ENCODE measurements at places on chromosomes 3 and 15.

- DNase-seq, result no peak
Measured at GRCh38 chr3:75048650-75049049, 434.2 kb upstream of the CNTN3 start.

GRCh38 chr3:169327546-169328356, 335.8 kb downstream of the MECOM start:
- no peak for DNase-seq

DNA sequence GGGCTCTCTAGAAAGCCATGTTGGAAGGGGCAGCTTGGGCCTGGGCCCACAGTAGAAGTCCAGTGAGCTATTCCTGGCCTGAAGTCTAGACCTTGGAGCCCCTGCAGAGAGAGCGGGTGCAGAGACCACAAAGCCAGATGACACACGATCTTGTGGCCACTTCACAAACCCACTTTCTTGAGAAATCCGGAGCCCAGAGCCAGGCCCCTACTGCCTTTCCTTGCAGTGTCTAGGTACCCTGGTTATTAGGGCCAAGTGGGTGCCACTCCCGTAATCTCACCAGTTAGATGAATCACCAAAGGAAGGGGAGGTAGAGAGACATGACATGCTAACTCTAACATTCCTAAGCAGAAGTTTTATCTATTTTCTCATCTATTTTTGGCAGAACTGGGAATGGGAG, 72.5 kb upstream of the ADAMTSL3 start:
- DNase-seq, result no peak

- DNase-seq, result no peak
Measured at GRCh38 chr3:5388091-5388490, 200.6 kb downstream of the EDEM1 start.

DNA sequence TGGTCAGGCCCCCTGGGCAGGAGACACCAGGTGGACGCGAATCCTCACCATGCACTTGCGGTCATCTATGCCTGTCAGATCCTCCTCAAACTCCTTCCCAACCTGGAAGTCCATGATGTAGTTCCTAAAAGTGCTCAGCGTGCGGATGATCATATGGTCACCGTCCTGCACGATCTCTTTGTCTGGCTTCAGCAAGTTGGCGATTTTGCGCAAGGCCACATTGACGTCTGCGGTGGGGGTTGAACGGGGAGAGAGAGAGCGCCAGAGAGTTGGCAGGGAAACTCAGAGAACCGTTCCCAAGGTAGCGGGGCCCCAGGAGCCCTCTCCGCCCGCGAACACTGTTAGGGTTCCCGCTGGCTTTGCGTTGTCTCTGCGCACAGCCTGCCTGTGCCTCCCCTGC, 809 bp downstream of the RBP1 start:
- DNase-seq, result no peak

DNA sequence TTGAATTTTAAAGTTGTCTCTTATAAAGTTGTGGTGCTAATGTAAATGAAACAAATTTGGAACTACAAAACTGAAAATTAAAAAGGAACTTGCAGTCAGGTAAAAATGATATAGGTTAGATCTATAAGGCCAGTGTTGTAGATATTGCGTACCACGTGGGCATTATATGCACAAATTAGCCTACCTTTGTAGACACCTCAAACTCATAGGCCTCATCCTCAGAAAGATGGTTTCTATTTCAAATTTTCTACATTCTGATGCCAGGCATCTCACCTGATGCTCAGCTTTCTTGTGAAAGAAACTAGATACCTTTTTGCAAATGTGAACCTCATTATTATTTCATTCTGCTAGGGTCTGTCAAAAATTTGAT, 25.6 kb downstream of the TMEM207 start:
- DNase-seq, result no peak

GRCh38 chr3:140166861-140167599, 232.0 kb downstream of the CLSTN2 start:
- no peak for DNase-seq

- DNase-seq, result no peak
Measured at GRCh38 chr3:6229778-6230410, 631.0 kb upstream of the GRM7 start.

GRCh38 chr3:65811086-65811761, 227.5 kb downstream of the MAGI1 start:
- DNase-seq, result no peak

- no peak for DNase-seq
Measured at GRCh38 chr15:75532413-75533250, 46.5 kb downstream of the PTPN9 start.

- DNase-seq, result no peak
Measured at GRCh38 chr3:76400141-76400540, 614.8 kb upstream of the ZNF717 start.

- DNase-seq, result no peak
Measured at GRCh38 chr3:189903562-189904250, 217.0 kb downstream of the P3H2 start.
